ENCODE measurements at places on chromosomes 6 and 20.

DNA sequence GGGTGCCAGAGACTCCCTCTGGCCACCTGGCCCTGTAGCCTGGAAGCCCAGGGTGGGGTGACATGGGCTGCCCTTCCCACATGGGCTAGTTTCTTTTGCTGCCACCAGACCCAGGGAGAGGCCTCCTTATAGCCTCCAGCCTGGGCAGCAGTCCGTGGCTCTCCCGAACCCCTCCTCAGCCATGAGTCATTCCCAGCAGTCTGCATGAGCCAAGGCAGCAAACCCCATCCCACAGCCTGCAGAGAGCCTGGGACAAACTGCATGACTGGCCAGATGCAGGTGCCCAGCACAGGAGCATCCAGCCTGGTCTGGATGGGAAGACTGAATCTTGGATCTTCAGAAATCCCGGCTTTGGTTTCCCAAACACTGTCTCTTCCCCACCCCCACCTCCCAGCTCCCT is 75.7 kb downstream of the MRPL14 start:
- no peak for DNase-seq

DNA sequence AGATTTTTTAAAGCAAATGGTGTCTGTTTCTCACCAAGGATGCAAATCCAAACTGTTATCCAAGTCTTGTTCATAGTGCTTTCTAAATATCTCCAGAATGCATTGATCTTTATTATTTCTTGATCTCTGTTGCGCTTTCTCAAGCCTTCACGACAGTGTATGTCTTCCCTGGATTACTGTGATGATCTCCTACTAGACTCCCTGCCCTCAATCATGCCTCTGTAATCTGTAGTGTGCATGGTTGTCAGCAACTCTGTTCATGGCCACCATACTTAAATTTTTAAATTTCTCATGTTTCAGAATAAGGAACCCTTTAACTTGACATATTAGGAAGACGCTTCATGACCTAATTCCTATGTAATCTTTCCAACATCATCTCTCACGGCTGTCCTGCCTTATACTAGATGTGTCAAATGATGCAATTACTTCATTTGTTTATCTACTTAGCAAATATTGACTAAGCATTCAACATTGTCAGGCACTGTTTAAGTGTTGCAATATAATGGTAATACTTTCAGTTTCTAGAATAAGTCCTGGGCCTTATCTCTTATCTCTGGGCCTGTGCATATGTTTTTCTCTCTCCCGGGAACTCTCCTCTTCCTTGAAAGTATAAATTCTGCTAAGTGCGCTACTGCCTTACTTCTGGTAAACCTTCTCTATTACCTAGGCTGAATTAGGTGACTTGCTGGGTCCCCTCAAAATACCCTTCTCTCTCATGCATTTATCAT is 25.6 kb upstream of the AHI1 start:
- no peak for DNase-seq

- peak; percentile 37 for DNase-seq
Measured at GRCh38 chr6:42224222-42225028, 6.8 kb upstream of the MRPS10 start.

DNA sequence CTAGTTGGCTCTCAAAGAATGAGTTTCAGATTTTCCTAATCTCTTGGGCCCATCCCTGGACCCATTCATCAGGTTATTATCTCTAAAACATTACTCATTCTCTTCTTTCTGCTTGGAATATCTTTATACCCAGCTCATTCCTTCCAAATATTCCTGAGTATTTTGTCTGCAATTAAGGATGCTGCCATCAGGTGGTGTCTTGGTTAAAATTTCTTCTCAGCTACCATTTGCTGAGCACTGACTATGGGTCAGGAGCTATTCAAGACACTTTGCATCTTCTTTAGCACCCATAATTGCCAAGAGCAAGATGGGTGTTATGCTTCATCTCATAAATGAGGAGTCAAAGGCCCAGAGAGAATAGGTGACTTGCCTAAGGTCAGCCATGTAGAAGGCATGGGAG is 8.4 kb downstream of the SUN5 start:
- no peak for DNase-seq

GRCh38 chr6:145883263-145883662 is 68.7 kb upstream of the FBXO30 start:
- no peak for DNase-seq

DNA sequence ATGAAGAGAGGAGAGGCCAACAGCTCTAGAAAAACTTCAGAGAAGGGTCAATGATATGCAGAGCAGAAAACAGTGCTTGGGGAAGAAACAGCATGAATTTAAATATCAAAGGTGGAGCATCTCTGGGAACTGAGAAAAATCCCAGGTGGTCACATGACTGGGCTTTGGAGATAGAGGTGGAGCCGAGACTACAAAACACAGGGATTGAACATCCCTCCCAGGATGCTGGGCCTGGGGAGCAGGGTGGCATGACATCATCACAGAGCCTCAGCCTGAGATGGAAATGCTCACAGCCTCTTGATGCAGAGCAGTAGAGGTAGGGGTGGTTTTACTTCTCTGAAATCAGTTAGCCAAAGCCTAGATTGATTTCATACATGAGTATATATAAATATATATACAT is 529.5 kb downstream of the PRKN start:
- no peak for DNase-seq
